H7 (cell line): ENCODE measurements at places on chromosomes 2 and 18. TPM values are rescaled to one million over a fixed set of nuclear protein-coding genes. Genes with fewer than 3 reads are reported as not detected.

DNA sequence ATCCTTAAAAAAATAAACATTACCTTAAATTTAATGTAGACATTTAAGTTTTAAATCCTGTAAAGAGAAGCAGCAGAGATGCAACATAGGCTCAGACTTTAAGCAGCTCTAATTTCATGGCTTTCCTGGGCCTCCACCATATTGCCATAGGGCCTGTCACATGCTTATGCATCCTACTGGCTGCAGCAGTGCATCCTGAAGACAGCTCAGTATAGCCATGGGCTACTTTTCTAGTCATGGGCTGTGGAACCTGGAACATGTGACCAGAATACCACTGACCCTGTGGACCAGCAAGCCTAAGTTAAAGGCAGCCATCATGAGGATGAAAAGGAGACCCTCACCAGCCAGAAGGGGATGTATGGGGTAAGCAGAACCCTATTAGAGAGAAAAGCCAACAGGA lies 10.7 kb downstream of the RMP24 start:
- no peak for DNase-seq

DNA sequence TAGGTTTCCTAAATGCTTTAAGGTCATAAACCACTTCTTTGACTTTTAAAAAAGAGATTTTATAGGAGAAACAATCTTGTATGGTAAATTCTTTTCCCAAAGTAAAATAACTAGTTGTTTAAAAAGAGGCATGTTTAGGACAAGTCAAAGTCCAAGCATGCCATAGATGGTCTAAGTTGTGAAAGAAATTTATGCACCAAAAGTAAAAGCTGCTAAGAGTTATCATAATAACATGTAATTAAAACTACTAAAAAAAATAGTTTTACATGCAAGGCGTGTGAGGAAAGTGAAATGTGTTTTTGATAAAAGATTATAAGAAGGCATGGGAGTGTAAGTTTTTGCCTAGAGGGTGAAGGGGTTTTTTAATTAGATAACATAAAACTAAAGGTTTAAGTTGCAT lies 22.5 kb downstream of the FAM210A start:
- no peak for DNase-seq

DNA sequence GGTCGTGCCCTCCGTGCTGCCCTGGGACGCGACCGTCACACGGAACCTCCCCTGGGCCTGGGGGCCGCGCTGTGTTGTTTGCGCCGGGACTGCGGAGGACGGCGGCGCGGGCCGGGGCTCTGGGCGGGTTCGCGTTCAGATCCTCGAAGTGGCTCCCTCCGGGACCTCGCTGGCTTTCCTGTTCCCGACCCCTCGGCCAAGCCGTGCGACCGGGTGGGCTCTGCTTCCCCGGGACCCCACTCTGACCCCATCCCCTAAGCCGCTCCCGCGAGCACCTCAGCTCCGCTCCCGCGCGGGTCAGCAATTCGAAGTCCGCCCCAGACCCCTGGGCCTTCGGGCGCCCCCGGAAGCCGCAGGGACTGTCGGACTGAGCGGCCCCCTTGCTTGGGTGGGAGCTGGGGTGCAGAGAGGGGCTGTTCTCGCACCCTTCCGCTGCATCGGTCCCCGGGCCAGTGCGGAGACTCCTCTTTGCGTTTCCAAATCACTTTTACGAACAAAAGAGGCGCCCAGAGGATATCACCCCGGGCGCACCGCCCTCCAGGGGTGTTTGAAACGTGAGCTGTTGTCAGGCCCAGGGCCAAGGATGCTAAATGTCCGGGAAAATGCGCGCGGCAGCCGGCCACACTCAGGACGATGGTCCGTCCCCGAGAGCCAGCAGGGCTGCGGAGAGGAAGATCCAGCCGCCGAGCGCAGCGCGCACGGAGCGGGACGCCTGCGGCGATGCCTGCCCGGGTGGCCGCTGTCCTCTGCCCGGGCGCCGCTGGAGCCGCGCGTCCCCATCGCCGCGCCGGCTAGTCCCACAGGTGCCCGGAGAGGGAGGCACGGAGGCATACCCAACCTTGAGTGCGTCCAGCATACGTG lies 73.5 kb downstream of the ZCCHC2 start:
- DNase-seq: peak; percentile 82

DNA sequence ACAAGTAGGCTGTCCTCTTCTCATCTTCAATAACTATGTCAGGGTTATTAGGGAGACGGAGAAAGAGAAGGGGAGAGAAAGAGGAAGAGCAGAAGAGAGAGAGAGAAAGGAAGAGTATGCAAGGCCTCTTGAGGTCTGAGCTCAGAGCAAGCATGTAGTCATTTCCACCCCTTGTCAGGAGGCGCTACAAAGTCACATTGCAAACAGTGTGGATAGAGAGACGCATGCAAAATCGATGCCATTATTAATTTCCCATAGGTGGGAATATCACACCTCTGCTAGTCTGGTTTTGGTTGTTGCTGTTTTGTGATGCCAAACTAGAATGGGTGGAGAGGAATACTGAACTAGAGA lies 24.2 kb upstream of the SERPINE2 start:
- no peak for DNase-seq

DNA sequence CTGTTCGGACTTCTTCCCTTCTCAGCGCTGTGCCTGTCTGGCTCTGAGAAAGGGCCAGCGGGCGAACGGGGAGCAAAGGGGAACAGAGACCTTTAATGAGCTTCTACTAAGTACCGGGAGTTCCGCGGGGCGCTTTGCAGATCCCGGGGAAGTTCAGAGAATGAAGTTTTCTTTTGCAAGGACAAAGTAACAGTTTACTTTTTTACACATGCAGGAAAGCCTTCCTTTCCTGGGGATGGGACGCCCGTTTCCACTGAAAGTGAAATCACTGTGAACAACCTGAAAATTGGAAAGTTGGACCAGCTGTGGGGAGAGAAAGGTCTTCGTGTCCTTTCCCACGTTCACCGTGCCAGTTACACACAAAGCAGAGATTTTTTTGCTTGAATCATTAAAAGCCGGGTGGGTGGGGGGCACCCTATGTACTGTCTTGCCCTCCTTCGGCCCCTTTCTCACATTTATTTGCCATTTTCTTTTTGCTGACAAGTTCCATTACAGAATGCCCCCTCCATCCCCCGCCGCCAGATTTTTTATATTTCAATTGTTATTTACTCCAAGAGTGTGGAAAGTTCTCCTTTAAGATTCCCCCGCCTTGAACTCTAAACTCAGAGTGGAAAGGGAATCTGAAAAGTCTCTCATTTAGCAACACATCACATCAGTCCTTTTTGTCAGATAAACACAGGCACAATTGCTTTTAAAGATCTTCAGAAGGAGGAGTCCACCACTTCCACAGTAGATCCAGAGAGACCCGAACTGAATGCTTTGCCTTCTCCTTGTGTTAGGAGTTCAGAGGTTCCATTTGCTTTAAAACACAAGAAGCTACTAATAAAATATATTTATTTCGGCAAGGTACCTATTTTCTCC lies 1.1 kb upstream of the FN1 start:
- no peak for DNase-seq

- DNase-seq: peak; percentile 50
Observed at GRCh38 chr2:235170536-235171521, 219.0 kb downstream of the SH3BP4 start.

DNA sequence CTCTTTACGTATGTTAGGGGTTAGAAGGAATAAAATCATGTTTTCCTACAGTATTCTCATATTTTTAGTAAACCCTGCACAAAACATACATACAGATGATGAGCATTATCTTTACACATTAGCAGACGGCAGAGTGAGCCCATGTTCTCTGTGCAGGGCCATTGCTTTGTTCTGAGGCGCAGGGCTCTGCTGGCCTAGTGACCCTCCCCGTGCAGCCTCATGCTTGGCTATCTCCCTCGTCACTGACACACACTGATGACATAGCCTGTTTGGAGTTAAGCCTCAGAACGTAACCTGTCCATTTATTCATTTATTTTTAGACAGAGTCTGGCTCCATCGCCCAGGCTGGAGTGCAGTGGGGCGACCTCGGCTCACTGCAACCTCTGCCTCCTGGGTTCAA lies 115.9 kb upstream of the FOSL2 start:
- DNase-seq: no peak

GRCh38 chr18:59779979-59780378 lies 82.8 kb upstream of the CCBE1 start:
- DNase-seq: no peak

DNA sequence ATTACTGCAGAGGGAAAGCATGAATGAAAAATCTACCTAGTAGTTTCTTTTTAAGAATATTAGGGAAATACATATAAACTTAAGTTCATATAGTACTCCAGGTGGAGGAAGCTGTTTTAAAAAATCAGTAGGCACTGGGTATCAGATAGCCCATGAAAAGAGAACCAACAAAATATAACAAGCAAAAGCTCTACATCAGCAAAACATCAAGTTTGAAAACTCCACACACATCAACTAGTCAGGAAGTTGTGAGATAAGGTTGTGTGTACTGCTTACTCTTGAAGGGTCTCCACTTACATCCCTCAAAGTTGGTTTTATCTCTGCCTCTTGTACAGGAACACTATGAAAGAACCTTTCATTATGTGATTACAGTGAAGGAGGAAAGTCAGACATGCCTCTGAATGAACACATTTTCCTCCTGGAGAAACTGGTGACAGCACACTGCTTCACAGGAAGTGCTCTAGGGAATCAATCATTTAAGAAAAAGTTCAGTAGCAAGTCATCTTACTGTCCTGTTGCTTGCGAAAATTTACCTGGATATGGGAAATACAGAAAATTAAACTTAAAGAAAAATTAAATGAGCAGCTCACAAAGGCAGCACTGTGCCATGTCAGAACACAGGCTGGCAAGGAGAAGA lies 57.7 kb downstream of the THADA start:
- no peak for DNase-seq

DNA sequence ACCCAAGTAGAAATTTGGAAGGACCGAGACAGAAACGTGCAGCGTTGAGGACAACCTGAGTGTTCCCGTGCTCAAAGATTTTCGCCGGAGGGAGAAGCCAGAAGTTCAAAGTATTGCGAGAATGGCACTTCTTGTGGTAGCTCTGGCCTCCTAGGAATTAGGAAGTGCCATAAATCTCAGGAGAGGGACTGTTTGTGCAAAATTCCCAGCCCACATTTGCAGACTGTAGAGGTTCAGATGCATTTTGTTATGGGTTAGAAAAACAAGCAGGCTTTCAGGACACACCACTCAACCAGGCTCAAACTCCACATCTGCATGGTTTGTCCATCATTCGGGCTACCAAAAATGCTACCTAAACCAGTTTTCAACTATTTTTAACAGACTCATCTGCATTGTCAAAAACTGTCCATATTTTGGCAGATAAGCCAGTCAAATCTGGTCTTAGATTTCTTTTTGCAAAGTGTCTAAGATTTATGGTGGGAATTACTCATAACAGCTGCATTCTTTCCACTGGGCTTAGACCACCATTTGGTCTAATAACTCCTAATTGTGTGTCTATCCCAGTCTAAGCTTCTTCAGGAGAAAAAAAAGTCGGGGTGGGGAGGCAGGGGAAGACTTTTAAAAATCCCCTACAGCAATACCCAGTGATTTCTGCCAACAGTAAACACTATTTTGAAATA lies 422.9 kb downstream of the ARHGAP15 start:
- no peak for DNase-seq

DNA sequence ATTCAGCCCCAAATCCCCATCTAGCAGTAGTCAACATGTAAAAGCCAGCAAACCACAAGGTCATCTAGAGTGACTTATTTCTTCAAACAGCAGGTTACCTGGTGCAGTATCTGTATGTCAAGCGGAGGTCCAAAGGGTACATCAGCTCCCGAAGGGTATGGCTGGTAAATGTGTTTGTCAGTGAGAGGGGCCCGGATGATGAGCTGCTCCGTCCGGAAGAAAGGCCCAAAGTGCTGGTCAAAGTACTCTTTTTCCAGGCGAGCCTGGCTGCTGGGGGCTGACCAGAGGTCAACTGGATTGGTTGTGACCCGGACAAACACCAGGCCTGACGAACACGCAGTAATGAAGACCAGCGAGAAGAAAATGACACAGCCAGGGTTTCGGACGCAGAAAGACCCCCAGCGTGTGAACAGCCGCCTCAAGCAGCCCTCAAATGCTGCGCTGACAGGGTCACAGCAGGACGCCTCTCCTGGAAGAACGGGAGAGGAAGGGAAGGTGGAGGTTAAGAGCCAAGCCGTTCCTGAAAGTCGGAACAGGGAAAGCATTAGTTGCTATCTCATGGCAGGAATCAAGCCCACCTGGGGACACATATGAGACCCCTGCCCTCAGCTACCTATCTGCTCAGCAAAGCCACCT lies 30.0 kb downstream of the NPC1 start:
- DNase-seq: no peak

DNA sequence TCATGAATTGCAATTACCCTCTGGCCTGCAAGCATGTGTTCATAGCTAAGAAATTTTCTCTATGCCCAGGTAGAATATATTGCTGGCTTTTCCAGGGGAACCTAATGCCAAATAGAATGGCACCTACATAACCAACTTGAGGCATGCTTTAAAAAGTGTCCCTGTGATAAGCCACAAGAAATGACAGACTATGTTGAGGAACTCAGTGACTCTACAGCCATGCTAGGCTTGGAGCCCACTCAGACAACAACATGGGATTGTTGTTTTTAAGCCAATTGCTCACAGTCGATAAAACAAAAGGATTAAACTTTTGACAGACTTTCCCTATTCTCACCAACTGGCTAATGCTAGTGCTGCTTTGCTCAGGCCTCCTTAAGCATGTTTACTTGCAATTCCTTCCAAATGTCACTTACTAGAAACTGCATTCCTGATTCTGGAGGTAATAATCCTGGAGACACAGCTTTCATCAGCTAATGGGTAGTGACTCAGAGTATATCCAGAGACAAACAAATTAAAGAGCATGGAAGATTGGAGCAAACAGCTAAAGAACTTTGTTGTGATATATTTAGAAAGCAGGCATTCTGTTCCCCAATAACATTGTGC lies 249.0 kb downstream of the SLC8A1 start:
- DNase-seq: no peak

- DNase-seq: no peak
Observed at GRCh38 chr2:21052044-21052443, 8.2 kb upstream of the APOB start.

DNA sequence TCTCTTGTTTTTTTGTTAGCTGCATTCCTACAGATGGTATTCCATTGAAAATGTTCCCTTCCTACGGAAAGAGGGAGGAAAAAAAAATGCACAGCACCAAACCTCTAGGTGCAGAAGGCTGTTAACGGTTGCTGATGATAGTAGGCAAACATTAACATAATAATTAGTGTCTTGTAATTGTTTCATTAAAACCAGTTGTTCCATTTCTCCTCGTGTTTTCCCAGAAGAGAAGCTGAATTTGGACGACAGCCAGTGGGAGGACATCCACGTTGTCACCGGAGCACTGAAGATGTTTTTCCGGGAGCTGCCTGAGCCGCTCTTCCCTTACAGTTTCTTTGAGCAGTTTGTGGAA lies 494.7 kb downstream of the ARHGAP15 start:
- no peak for DNase-seq

- DNase-seq: peak; percentile 91
Observed at GRCh38 chr2:47069628-47070154, 85.4 kb downstream of the STPG4 start.

ANKRD53 gene
- total RNA-seq: not detected in 2 replicates

RAB17 gene
- total RNA-seq: 23.3 and 25.5 TPM in 2 replicates

NEB gene
- total RNA-seq: 0.14 and 1.00 TPM in 2 replicates

GKN1 gene
- not detected in 2 replicates for total RNA-seq

GNAL gene
- 24.5 and 38.9 TPM in 2 replicates for total RNA-seq

MPP4 gene
- total RNA-seq: not detected in 2 replicates
